Dermis lymphatic vessel endothelial cell (primary cell): ENCODE measurements at places on chromosomes 6 and 20. TPM values are rescaled to one million over a fixed set of nuclear protein-coding genes. Genes with fewer than 3 reads are reported as not detected.

The FAM209B gene
- 0.22 TPM in 1 of 2 replicates, not detected in the other for total RNA-seq

The PAK5 gene
- not detected in 2 replicates for total RNA-seq

The VARS2 gene
- 9.6 and 11.0 TPM in 2 replicates for total RNA-seq

The LEMD2 gene
- total RNA-seq, result 35.1 and 38.8 TPM in 2 replicates

The HMGN3 gene
- 62.1 and 76.6 TPM in 2 replicates for total RNA-seq

The GHRH gene
- total RNA-seq, result not detected in 2 replicates

The MATN4 gene
- total RNA-seq, result under 0.01 TPM in 1 of 2 replicates, not detected in the other

The SEMG1 gene
- not detected in 2 replicates for total RNA-seq

The HLA-G gene
- total RNA-seq, result not detected in 2 replicates

The SPATA2 gene
- total RNA-seq, result 0.76 and 0.95 TPM in 2 replicates

The ZNF512B gene
- 7.9 TPM in 2 replicates for total RNA-seq

The FAM83C gene
- under 0.01 TPM in 1 of 2 replicates, not detected in the other for total RNA-seq

The ENPP3 gene
- 0.34 and 0.76 TPM in 2 replicates for total RNA-seq

The POM121L2 gene
- not detected in 2 replicates for total RNA-seq

The RBPJL gene
- not detected in 2 replicates for total RNA-seq

The AVP gene
- total RNA-seq, result not detected in 2 replicates

The HACE1 gene
- total RNA-seq, result 15.0 and 17.0 TPM in 2 replicates

The PRR3 gene
- total RNA-seq, result 2.6 and 3.4 TPM in 2 replicates

The PDYN gene
- total RNA-seq, result not detected in 2 replicates
